Jurkat, Clone E6-1 (cell line): ENCODE measurements at places on chromosomes 2 and 18.

DNA sequence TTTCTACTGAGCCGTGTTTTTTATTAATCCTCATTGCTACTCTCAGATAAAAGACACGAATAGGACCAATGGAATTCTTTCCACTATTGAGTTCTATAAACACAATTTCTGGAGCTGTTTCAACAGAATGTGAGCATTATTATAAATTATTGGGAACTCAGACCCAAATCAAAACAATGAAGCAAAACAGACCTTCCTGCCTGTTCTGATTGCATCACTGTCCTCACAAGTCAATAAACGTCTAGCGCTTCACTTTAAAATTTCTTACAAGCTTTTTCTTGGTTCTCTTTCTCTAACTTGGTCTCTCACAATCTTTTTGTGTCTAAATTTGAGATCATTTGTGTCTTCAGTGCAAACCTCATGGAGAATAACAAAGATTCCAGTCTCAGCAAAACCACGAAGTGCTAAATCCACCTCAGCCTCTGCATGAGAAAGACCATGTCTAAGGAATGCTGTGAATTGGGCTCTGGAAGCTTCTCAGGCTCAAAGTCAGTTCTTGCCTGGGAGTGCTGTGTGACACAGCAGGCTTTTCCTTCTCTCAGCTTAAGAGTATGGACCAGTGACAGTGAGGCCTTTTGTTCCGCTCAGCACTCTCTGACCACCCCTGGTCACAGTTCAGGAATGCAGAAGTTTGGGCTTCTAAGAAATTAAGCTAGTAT is 22.8 kb downstream of the ARHGAP28 start:
- DNase-seq: no peak

GRCh38 chr2:33670392-33670937 is 71.4 kb upstream of the FAM98A start:
- no peak for DNase-seq

- no peak for DNase-seq
These were observed 164.4 kb downstream of the TMEFF2 start for GRCh38 chr2:192030289-192030688.

DNA sequence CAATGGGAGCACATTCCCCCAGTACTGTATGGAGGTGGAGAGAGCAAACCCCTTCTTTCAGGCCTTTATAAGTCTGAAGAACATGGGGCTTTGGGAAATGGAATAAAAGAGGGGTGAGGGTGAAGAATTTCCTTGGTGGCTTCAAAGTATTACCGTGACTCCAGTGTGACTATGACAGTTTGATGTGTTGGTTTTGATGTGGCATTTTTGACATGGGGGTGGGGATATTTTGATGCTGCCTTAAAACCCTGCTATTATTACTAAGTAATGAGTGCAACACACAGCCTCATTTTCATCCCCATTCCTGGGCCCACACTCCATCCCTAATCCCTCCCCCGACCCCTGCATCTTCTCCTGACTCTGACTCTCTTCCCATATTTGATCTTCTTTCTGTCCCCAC is 23.6 kb downstream of the QPCT start:
- peak; percentile 40 for DNase-seq

- DNase-seq: no peak
These were observed 5.2 kb downstream of the FN1 start for GRCh38 chr2:215430528-215431187.

DNA sequence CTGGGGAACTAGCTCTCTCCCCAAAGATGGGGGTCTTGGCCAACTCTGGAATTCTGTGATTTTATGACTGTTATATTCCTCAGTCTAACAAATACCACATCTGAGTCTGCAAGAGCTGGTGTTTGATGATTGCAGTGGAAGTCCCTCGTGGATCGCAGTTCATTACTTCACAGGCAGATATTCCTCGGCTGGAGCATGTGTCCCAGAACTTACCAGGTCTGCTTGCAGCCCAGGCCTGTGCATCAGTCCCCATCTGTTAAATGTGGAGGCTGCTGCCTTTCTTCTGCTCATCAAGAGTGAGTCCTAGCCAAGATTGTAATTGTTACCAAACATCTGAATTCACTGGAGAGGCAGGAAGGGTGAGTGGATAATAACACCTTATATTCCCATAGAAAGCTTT is 55.5 kb downstream of the PRKCE start:
- DNase-seq: no peak

DNA sequence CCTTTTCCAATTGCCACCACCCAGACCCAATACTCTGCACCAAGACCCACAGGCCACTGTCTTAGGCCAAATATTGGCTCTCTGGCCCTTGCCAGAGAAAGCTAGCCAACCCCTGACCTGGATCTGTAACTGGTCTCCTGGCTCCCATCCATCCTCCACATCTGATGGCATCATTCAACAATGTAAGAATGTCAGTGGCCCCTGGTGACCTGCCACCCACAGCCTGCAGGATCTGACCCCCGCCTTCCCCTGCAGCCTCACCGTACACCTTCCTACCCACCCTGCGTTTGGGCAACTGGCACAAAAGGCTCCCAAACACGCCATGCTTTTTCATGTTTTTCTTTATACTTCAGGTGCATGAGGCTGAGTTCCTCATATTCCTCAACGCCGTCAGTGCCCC is 60.0 kb upstream of the ASAP2 start:
- DNase-seq: no peak

DNA sequence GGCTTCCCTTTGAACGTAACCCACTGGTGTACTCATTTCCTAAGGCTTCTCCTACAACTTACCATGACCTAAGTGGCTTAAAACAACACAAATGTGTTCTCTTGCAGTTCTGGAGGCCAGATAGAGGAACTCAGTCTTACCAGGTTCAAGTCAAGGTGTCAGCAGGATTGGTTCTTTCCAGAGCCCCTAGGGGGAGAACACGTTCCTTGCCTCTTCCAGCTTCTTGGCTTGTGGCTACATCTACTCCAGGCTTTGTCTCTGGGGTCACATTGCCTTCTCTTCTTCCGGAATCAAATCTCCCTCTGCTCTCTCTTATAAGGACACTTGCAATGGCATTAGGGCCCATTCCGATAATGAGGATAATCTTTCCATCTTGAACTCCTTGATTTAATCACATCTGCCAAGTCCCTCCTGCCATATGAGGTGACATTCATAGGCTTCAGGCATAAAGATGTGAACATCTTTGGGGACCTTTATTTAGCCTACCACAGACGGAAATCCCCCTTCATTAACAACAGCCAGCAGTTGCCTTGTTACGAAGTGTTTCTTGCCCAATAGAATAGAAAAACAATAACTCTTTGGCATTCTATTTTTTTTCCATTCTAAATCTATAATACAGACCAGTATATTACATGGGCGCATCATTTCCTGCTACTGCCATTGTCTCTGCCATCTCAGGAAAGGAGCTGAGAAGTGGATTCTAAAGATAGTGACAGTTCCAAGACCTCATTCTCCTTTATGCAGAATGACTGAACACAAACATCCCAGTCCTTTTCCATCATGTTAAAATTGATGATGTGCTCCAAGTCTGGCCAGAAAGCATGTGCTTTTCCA is 362.0 kb downstream of the ZNF521 start:
- DNase-seq: no peak

GRCh38 chr2:19754907-19755306 is 146.9 kb downstream of the TTC32 start:
- no peak for DNase-seq

- DNase-seq: no peak
These were observed 120.2 kb downstream of the FEZ2 start for GRCh38 chr2:36477746-36478145.

GRCh38 chr2:137857881-137858280 is 106.4 kb upstream of the HNMT start:
- DNase-seq: no peak

GRCh38 chr2:219001577-219002394 is 8.6 kb upstream of the CRYBA2 start:
- DNase-seq: no peak

DNA sequence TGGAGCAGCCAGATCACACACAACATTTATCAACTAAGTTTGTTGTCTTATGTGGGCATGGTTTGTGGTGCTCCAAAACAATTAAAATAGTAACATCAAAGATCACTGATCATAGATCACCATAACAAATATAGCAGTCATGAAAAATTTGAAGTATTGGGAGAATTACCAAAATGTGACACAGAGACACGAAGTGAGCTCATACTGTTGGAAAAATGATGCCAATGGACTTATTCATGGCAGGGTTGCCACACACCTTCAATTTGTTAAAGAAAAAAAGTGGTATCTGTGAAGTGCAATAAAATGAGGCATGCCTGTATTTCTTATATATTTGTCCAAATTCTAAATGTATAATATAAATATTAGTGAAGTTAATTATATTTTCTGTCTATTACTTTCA is 42.9 kb upstream of the CABYR start:
- no peak for DNase-seq

GRCh38 chr2:45013229-45014015 is 4.2 kb upstream of the SIX2 start:
- DNase-seq: no peak

GRCh38 chr2:8623576-8623957 is 58.3 kb upstream of the ID2 start:
- DNase-seq: no peak

- no peak for DNase-seq
These were observed 115.7 kb downstream of the NCKAP5 start for GRCh38 chr2:133452583-133452982.

- no peak for DNase-seq
These were observed 243.1 kb upstream of the SMAD7 start for GRCh38 chr18:49193897-49194296.

DNA sequence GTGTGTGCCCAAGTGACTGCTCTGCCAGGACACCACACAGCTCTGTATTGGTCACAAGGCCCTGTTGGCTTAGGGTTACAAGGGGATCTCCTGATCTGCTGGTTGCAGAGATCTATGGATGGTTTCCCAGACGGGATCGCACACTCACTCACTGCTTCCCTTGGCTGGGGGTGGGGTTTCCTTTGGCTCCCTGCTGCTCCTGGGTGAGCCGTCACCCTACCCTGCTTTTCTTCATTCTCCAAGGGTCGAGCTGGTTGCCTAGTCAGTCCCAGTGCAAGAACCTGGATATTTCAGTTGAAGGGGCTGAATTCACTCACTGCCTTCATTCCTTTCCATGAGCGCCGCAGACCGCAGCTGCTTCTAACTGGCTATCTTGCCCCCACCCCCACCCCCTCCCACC is 56.3 kb downstream of the GTF3C3 start:
- no peak for DNase-seq

DNA sequence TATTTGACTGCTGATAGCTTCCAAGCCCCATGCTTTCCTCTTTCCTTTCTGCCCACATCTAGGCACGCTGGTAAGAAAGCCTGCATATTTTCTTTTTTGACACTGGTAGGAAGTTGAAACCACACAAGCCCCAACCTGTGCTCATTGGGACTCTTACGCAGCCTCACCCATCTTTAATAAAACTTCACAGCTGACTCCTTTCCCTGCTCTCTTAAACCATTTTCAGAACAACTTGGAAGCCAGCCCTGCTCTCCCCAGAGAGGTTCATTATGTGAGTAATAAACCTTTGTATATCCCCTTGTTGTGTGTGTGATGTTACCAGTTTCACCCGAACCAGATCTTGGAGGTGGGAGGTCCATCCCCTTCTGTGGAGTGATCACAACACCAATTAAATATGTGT is 268.4 kb downstream of the GPD2 start:
- DNase-seq: no peak

GRCh38 chr2:199591826-199592225 is 134.1 kb upstream of the SATB2 start:
- DNase-seq: no peak

DNA sequence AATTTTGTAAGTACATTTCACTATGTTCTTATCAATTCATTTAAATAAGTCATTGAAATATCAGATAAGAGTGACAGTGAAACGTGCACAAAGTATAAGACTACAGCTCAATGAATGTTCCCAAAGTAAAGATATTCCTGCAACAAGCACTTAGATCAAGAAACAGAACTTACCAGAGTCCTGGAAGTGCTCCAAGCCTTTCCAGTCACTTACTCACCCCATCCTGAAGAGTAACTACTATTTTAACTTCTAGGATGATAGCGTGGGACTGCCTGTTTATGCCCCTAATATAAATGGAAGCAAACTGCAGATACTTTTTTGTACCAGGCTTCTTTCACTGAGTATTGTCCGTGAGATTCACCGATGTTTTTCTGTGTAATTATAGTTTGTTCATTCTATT is 768.9 kb downstream of the SLC4A3 start:
- DNase-seq: no peak

DNA sequence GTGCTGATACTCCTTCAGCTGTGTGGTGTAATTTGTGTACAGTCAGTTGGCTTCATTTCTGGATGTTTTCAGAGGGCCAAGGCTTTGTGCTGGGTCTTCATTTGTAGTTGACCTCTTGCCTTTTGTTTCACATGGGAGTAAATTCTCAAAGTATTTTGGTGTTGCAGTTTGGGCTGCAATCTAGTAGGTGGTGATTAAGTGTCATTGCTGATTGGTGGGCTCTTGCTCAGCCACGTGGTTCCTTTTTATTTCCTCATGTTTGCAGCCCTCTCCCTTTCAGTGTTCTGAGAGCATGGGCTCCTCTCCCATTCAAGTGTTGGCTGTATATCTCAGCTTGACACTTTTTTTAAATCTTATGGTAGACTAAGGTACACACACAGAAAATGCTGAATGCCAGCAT is 96.8 kb downstream of the SNTG2 start:
- DNase-seq: peak; percentile 55

- DNase-seq: no peak
These were observed 133.8 kb upstream of the NRXN1 start for GRCh38 chr2:51165534-51166260.

DNA sequence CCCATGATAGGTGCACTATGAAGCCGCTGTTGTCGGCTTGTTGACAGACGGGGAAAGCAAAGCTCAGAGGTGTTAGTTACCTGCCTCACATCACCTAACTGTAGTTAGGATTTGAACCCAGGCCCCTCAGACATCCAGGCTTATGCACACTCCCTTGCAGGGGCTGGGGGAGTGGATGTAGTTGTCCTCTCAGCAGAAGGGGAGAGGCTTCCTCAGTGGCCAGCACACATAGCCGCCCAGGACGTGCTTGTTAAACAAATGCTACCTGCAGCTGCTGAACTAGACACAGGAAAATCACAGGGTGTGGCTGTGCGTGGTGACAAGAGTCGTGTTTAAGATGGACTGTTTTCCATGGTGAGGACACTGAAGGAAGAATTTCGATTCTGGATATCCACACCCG is 39.2 kb downstream of the GREB1 start:
- no peak for DNase-seq

- DNase-seq: no peak
These were observed 193.8 kb upstream of the ARL4C start for GRCh38 chr2:234690569-234691213.

DNA sequence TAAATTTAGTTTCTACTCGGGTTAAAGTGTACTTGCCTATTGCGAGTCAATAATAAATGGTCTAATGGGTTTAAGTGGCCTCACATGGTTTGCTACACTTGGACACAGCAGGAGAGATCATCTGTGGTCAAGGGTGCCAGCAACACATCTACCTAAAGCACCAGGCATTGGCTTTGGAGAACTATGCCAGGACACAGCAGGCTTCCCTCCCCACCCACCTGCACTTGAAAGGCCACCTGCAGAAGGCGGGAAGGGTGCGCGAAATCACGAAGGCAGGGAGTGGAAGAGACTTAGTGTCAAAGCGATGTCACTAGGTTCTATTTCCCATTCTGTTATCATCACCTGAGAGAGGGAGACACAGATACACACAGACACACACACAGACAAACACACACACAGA is 44.5 kb downstream of the MYT1L start:
- no peak for DNase-seq
